ENCODE measurements at places on chromosomes 16 and 17.

- no peak for DNase-seq
Measured at GRCh38 chr16:69861292-69862030, 89.7 kb upstream of the CLEC18A start.

DNA sequence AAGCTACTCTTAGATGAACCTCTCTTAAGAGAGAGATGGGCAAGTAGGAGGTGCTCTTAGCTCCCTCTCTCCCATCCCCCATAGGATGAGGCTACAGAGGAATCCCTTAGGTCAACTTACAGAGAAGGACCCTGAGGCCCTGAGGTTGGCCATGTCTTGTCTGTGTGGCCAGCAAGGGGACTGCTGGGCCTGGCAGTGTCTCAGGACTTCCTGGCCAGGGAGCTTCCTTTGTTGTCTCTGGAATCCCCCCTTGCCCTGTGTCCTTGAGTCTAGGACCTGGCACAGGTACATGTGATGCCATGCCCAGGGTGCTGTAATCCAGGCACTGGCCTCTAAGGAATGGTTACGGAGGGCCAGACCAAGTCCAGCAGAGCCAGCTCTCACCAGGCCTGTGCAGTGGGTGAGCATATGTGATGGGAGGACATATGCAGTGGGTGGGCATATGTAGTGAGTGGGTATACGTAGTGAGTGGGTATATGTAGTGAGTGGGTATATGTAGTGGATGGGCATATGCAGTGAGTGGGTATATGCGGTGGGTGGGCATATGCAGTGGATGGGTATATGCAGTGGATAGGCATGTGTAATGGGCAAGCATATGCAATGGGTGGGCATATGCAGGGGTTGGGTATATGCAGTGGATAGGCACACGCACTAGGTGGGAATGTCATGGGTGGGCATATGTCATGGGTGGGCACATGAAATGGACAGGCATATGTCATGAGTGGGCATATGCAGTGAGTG lies 20.3 kb upstream of the PECAM1 start:
- DNase-seq: no peak

DNA sequence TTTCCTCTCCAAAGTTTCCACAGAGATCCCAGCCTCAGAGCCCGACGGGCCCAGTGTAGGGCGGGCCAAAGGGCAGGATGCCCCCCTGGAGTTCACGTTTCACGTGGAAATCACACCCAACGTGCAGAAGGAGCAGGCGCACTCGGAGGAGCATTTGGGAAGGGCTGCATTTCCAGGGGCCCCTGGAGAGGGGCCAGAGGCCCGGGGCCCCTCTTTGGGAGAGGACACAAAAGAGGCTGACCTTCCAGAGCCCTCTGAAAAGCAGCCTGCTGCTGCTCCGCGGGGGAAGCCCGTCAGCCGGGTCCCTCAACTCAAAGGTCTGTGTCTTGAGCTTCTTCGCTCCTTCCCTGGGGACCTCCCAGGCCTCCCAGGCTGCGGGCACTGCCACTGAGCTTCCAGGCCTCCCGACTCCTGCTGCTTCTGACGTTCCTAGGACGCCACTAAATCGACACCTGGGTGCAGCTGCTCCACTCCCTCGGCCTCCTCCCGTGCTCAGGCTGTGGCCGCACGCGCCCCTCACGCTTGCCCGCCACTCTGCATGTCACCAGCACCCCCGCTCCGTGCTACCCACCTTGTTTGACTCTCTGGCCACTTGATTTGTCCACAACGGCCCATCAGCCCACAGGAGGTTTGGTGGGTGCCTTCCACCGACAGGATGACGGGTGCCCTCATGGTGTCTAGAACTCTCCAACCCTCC lies 15.3 kb upstream of the STH start:
- DNase-seq: no peak

DNA sequence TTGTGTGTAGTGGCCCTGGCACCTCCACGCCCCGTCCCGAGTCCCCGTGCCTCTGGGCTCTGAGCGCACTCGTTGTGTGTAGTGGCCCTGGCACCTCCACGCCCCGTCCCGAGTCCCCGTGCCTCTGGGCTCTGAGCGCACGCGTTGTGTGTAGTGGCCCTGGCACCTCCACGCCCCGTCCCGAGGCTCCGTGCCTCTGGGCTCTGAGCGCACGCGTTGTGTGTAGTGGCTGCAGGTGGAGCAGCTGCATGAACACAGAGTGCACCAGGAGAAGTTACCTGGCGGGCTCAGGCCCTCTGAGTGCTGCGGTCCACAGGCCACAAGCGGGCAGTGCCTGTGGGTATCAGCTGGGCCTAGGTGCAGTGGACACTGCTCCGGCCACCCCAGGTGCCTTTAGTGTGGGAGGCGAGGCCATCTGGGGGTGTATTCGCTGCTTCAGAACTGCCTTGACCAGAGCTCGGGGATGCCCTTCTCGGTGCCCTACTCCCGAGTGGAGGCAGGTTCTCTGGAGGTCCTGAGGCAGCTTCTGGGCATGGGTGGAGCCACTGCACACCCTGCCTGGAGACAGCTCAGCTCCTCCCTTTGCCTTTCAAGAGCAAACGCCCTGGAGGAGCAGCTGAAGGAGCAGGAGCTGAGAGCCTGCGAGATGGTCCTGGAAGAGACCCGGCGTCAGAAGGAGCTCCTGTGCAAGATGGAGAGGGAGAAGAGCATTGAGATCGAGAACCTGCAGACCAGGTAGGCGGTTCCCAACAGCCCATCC lies 17.3 kb upstream of the CAPN15 start:
- DNase-seq: no peak

DNA sequence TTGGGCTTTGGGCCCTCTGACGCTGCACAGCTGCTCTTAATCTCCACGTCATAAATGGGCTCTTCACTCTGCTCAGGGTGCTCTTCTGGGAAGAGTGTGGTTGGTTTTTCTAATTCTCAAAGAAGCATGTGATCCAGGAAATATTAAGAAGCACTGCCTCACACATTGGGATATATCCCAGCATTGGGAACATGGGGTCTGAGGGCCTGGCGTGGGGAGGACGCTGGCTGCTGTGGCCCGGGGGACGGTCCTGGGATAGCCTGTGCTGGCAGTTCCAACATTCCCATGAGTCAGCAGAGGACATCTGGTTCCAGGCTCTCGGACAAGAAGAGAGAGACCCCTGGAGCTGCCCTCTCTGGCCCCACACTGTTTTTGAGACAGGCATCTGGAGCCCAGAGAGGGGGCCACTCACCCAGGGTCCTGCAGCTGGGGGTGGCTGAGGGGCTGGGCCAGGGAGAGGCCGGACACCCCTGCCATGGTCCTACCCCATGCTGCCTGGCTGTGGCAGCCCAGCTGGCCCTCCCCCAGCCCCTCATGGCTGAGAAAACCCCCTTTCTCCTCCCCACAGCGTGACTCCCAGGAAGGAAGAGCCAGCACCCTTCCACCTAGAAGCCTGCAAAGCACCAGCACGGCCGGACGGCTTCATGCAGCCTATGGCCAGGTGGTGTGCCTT lies 58.8 kb downstream of the NT5M start:
- DNase-seq: no peak

DNA sequence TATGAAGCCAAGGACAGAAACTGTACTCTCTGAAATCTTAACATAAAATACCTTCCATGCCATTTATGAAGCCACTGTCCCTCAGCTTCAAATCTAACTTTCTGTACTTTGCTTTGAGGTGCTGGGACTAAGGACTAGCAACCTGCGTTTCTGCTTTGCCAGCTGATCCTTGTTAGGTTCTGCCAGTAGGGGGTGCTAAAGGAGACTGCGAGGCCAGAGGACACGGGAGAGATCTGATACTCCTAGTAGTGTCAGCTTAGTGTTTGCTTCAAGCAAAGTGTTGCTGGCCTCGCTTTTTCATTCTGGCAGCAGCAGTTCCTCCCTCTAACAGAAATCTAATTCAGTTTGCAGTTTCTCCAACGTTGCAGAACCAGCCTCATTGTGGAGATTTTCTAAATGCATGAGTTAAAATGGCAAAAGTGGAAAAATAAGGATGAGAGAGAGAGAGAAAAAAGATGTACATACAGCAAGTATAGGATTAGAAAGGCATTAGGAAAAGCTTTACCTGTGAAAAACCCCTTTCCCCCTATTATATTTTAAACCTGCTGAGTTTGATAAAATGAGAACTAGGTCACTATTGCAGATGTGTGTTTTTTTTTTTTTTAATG lies 297.5 kb downstream of the CA10 start:
- DNase-seq: peak; percentile 31

GRCh38 chr17:27413792-27414191 lies 42.5 kb upstream of the KSR1 start:
- no peak for DNase-seq

GRCh38 chr17:74099442-74100340 lies 103.8 kb upstream of the RPL38 start:
- DNase-seq: no peak

GRCh38 chr17:70168044-70168976 lies 1.0 kb upstream of the KCNJ2 start:
- DNase-seq: peak; percentile 37

DNA sequence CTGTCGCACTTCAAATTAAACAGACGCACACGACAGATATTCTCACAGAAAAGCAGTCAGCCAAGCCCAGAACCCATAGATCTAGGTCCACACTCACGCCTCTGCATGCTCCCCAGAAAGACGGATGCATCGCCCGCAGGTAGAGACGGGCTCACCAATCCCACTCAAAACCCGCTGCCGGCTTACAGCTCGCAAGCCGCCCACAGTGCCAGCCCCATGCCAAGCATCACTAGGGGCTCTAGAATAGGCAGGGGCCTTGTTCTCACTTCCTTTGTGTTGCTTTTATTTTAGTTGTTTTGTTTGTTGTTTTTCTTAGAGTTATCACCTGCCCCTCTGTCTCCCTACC lies 336 bp upstream of the BMERB1 start:
- DNase-seq: no peak

DNA sequence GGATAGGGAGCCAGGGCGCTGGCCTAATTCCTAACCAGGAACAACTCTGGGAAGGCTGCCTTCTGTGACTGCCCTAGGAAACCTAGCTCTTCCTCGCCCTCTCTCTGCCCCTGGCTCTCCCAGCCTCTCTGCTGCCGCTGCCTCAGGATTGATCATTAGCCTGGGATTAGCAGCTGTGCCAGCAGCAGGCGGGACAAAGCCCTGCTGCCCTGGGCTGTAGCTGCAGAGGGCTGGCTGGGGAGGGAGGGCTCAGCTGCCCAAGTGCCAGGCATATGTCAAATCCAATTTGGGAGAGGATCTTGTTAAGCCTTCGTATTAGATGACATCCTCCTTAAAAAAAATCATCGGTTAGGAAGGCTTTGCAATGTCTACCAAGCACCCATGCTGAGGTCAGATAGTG lies 144.8 kb upstream of the CCL2 start:
- no peak for DNase-seq

GRCh38 chr16:72501739-72502593 lies 330.0 kb upstream of the PMFBP1 start:
- DNase-seq: peak; percentile 48

- DNase-seq: no peak
Measured at GRCh38 chr17:2631211-2631610, 37.8 kb downstream of the PAFAH1B1 start.

GRCh38 chr17:79971651-79972050 lies 64.0 kb downstream of the TBC1D16 start:
- no peak for DNase-seq

DNA sequence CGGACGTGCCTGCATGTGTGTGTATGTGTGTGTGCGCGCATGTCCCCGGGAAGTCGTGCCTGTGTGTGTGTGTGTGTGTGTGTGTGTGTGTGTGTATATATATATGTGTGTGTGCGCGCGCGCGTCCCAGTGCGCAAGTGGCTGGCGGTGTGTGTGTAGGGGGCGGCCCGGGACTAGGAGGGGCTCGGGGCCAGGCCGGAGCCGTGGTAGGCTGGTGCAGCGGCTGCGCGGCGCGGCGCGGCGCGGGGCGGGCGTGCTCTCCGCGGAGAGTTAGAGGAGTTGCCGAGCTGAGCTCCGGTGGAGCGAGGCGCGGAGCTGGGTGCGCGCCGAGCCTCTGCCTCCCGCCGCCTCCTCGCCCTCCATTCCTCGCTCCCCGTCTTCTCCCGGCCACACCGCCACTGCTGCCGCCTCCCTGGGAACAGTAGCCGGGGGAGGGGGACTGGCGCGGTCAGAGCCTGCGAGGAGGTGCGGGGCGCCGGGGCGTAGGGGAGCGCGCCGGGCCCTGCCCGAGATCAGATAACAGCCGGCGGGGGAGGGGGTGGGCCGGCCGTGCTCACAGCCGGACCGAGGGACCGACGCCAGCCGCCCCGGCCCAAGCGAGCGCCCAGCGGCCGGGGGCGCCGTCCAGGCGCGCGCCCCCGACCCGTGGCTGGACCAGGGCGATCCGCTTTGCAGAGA lies at the start of gene KCNJ12:
TSS of gene KCNJ12 (plus strand) at position 277 of the 678 bp plus-strand sequence. CDS start 38,986 bp downstream, outside the sequence.
- DNase-seq: peak; percentile 14

- no peak for DNase-seq
Measured at GRCh38 chr16:19367335-19367734, 50.3 kb upstream of the TMC5 start.

GRCh38 chr17:68701046-68701445 lies 99.9 kb upstream of the FAM20A start:
- no peak for DNase-seq

- DNase-seq: no peak
Measured at GRCh38 chr17:45282683-45283644, 21.1 kb upstream of the SPATA32 start.
